ENCODE measurements at places on chromosomes 1 and 21.

- DNase-seq, result no peak
Observed at GRCh38 chr1:225347123-225347683, 80.6 kb downstream of the LBR start.

DNA sequence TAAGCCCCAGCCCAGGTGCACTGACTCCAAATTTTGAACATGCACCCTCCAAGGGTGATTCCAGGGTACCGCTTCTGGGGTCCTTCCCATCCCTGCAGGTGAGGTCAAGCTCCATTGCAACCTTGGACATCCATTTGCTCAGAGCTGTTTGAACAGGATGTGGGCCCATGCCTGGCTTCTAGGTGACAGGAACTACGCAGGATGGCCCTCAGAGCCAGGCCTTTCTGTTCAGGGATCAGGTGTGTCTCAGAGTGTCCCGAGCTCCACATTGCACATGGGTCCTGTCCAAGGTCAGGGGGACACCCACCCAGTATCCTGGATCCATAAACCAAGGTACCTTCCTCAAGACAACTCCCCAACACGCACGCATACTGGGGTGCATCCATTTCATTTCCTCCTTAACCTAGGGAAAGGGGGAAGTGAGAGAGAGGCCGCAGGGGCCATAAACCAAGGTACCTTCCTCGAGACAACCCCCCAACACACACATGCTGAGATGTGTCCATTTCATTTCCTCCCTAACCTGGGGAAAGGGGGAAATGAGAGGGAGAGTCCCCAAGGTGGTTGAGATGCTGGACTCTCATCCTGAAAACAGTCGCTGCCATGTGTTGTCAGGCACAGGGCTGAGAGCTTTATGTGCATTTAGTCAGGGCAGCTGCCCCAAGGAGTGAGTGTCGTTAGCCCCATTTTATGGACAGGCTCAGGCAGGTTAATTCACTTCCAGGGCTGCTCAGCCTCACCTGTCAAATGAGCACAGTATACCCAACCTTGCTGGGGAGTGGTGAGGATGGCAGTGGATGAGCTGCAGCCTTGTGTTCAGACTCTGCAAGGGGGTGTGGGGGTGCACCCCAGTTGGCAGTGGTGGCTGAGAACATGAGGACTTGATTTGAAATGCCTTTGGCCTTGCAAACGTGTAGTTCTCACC, 2.1 kb downstream of the SLC66A1 start:
- DNase-seq, result no peak

DNA sequence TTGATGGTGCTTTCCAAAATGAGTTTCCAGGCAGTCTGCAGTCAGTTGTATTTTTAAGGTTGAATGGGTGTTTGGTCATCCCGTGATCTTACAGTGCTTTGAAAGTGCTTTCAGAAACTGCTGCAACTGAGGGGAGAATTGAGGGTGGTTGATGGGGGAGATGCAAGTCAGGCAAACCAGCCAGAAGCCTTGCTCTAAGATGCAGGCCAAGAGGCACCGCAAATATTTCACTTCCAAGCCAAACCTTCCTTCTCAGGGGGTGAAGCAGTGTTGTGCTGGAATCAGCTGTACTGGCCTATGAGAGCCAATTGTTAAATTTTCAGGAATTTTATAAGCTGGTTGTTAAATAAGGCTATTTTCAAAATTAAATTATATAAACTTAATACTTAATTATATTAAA, 151.6 kb downstream of the KCNJ6 start:
- no peak for DNase-seq

GRCh38 chr1:242828199-242828598, 303.7 kb upstream of the PLD5 start:
- no peak for DNase-seq

DNA sequence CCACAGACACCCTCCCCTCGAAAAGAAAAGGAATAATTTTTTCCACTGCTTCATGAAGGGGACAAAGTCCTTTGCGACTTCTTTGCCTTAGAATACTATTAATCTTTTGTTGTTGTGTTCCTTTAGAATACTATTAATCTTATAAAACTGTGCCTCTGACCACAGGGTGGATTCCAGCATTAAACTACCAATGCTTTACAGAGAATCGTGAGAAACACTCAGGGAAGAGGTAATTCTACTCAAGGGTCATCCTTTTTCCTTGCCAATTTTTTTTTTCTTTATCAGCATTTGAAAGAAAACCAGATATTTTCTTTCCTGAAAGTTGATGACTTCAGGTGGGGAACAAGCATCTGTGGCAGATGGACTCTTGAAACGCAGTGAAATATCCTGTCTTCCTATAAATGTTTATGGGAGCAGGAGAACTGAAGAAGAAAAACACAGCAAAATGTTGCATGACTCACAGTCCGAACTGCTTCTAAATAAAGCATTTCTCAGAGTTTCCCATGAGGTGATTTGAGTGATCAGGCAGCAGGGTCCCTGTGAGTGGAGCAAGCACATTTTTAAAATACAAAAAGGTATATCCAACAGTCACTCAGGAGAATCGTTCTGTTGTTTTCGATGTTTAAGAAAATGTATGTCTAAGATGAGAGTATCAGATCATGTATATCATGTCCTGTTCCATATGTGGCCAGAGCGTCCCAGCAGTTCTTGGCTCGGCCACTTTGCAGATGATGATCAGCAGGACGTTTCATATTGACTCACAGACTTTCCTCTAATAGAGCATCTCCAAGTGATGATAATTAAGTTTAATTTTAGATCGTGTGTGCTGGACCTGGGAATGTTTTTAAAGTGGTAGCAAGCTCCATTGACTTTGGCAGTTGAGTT, 154.2 kb upstream of the RUNX1 start:
- DNase-seq, result peak; percentile 93

GRCh38 chr1:91502672-91503184, 2.1 kb downstream of the CDC7 start:
- peak; percentile 41 for DNase-seq

GRCh38 chr1:216562383-216562782, 139.1 kb upstream of the USH2A start:
- peak; percentile 21 for DNase-seq

GRCh38 chr1:174021591-174022079, 522 bp downstream of the RC3H1 start:
- peak; percentile 57 for DNase-seq
